ENCODE measurements at places on chromosomes 6 and 20. TPM values are rescaled to one million over a fixed set of nuclear protein-coding genes. Genes with fewer than 3 reads are reported as not detected.

- DNase-seq: no peak
Measured at GRCh38 chr6:143612186-143612585, 65.6 kb upstream of the PHACTR2 start.

- DNase-seq: no peak
Measured at GRCh38 chr6:4892785-4893485, 110.9 kb downstream of the RPP40 start.

DNA sequence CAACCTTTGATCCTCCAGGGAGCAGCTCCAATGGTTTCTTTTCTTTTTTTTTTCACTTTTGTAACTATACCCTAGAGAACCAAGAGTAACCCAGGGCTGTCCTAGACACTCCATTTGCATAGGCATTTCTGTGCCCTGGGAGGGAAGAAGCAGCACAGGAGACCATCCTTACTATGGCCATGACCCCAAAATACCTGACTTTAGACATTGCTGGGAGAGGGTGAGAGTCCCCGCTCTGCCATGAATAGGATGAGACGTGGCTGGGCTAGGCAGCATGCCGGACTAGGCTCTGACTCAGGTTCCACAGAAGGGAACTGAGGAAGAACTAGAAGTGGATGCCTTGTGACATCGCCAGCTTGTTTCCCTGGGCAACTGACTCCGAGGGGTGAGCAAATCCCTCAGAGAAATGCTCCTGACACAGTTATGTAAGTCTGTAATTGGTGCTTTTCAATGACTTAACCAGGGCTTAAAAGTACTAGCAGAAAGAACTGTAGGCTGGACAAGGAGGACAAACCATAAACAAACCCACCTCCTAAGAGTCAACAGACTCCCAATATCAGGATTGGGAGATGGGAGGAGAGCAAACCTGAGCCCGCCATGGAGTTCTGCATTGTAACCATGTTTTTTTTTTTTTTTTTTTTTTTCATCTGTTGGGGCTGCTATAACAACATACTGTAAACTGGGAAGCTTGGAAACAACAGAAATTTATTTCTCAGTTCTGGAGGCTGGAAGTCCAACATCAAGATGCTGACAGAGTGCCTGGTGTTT is 910 bp upstream of the ADTRP start:
- DNase-seq: no peak

DNA sequence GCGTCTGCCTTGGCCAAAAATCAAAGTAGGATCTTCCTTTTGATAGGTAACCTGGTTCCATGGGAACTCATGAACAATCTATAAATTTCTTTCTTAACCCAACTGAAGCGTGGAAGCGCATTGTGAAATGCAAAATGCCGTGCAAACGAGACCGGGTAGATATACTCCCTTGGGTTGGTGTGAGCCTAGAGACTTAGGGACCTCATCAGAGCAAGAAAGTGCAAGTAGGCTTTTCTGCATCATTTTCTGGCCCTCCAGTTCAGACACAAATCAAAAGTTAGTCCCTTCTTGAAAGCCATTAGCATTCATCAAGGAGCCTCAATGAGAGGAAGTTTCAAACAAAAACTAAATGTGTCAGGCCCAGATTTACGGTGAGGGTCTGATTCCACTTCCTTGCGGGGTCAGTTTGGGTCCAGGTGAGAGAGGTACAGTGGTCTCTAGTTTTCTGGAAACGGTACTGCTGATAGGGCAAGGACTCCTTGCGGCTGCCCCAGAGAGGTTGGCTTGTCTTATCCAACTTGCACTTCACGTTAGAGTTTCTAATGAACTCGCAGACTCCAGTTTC is 5.3 kb upstream of the ZNF184 start:
- no peak for DNase-seq

DNA sequence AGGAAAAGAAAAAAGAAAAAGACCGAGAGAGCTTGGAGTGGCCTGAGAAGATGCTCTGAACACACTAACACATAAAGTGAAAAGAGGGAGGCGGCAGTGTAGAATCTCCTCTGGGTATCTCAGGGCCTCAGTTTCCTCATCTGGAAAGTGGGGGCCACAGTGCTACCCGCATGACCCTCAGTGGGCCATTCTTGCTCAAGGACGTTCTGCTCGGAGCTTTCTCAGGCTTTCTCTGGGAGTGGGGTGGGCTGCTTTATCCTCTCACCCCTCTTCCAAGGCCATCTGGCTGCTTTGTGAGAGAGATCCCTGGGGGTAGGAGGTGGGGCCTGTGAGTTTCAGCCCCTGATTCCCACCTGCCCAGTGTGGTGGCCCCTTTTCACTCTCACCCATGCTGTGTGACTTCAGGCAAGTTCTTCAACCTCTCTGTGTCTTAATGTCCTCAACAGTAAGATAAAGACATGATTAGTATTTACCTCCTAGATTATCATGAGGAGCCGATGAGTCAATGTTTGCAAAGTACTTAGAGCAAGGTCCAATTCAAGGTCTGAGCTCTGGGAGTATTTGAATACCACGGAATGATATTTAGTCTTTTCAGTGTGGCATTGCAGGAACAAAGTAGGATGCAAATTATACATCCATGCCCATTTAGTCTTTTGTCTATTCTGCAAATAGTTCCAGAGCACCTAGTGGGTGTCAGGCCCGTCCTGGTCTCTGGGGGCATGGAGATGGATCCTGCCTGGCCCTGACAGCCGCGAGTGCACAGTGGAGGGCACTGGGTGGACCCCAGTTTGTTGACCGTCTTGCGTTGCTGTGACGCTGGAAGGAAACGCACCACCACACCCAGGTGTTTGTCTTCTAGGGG is 34.3 kb downstream of the SRC start:
- no peak for DNase-seq

- DNase-seq: no peak
Measured at GRCh38 chr6:110778333-110778732, 36.9 kb downstream of the CDK19 start.

DNA sequence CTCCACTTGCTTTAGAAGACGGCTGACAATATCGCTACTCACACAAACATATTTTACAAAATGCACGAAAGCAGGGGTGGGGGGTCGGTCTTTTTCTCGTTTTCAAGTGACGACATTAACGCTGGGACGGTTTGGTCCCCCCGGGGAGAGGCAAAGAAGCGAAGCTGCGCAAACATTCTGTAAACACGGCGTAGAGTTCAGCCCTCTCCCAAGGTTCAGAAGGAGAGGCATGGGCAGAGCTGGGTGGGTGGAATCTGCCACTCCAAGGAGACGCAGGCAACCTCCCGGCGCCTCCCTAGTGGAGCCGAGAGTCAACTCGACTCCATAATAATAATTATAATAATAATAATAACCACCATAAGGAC is 2.4 kb downstream of the NKX2-2 start:
- DNase-seq: no peak

- DNase-seq: no peak
Measured at GRCh38 chr6:106572875-106573585, 56.3 kb downstream of the RTN4IP1 start.

DNA sequence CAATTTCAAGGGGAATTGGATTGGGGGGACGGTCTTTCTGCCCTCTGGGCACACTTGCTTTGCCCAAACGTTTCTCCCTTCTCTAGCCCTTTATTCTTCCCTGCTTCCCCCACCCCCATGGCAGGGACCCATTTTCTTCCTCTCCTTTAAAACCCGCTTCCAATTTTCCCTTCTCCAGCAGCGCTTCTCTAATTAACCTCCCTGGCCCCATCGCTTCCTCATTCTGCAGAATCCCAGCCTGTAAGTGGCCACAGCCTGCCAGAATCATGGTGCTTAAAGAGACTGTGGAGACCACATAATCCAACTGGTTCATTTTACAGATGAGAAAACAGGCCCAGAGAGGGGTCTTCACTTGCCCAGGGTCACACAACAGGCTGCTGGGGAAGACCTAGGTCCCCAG is 61.4 kb downstream of the CPNE5 start:
- no peak for DNase-seq

DNA sequence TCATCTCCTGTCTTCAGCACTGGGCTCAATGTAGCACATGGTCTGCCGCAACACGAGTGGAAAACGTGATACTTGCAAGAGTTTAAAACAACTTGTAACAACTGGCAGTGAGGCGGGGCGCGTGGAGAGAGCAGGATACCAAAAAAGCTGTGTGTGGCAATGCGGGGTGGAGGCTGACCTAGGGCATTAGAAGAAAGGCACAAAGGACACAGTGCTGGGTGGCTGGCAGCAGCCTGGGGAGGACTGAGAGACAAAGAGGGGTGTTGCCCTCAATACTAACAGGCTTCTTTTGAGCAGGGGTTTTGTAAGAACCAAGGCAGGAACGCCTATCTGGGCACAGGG is 1.5 kb upstream of the GFOD1 start:
- DNase-seq: no peak

Gene EDN3
- not detected for total RNA-seq

Gene MAS1
- not detected for total RNA-seq

Gene MMP24OS
- 44.6 TPM for total RNA-seq

Gene TAGAP
- total RNA-seq: 22.7 TPM
